ENCODE measurements at places on chromosomes 13 and 19.

- peak; percentile 85 for DNase-seq
Observed at GRCh38 chr13:94674609-94675348, 37.6 kb downstream of the SOX21 start.

GRCh38 chr13:50521006-50521830 lies 322.3 kb downstream of the DLEU7 start:
- no peak for DNase-seq

GRCh38 chr19:8609279-8610040 lies 1.1 kb downstream of the ADAMTS10 start:
- no peak for DNase-seq

DNA sequence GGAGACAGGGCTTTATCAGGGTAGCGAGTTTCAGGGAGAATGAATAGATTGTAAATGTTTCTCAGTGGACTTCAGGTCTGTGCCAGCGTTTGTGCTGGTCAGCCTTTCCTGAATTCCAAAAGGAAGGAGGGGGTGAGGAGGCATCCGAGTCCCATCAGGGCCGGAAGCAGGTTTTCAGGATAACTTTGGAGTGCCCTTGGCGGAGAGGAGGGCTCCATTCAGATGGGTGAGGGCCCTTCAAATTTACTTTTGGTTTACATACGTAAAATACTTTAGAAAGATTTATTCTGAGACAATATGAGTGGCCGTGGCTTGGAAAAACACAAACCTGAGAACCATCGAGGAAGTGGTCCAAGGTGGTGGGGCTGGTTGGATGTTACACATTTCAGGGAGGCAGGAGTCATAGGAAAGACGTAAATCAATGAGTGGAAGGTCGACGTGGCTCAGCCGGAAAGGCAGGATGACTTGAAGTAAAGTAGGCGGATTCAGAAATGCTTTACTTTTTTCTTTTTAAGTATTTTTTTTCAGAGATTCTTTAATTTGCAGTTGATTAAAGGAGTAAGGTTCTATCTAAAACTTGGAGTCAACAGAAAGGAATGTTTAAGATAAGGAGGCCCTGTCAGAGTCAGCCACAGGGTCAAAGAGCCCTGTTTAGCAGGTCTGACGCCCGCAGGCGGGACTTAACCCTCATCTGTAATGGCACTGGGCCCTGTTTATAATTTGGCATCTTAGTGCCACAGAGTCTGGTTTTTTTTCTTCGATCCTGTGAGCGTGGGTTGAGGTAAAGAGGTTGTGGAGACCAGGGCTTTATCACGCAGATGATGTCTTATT lies 32.8 kb downstream of the ATP11A start:
- DNase-seq: peak; percentile 50

- DNase-seq: no peak
Observed at GRCh38 chr13:60716313-60716712, 319.3 kb downstream of the TDRD3 start.

DNA sequence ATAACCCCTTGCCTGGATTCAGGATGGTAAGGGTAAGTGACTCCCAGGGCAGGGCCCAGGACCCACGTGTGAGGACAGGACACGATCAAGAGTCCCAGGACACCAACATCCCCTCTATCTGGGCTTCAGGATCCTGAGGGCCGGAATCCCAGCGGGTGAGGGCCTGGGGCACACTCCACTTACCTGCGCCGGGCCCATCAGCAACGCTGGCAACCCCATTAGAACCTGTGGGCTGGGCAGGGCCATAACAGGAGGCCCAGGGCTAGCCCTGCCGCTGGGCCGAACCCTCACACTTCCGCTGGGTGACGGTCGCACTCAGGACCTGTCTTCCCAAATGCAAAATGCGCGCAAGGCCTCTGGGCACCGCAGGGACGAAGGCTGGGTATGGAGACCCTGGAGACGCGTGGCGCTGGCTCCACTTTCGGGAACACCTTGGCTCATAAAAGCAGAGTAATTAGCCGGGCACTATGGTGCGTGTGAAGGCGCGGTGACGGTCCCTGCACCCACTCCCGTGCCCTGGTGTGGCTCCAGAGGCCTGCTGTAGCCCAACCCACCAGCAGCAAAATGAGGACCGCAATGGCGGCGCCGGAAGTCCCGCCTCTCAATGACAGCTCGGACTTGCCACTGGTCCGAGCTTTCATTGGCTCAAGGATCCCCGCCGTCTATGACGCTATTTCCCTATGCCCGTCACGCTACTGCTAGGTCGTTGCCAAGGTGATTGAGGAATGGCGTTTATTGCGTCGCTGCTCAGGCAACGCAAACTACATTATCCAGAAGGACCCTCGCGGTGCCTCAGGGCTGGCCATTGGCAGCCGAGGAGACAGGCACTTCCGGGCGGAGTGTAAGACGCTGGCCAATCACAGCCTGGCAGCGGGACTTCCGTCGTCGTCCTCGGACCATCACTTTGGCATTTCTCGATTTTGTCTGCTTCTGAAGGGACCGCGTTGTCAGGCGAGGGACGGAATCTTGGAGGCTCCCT lies at the start of gene ZNF132:
Gene ZNF132, minus strand, starts transcription at position 578 of the 979 bp plus-strand sequence. Its CDS starts 332 bp downstream, at position 246.
- peak; percentile 98 for DNase-seq

- DNase-seq: no peak
Observed at GRCh38 chr13:91151921-91152320, 195.6 kb upstream of the MIR17HG start.

- no peak for DNase-seq
Observed at GRCh38 chr19:38152461-38153379, 71.3 kb downstream of the DPF1 start.

- DNase-seq: no peak
Observed at GRCh38 chr19:35843676-35844481, 8.4 kb downstream of the NPHS1 start.

- no peak for DNase-seq
Observed at GRCh38 chr19:46629546-46630025, 4.7 kb upstream of the PTGIR start.

- no peak for DNase-seq
Observed at GRCh38 chr13:109656206-109656605, 130.2 kb downstream of the IRS2 start.

- DNase-seq: no peak
Observed at GRCh38 chr13:35995136-35995535, 136.0 kb downstream of the DCLK1 start.

DNA sequence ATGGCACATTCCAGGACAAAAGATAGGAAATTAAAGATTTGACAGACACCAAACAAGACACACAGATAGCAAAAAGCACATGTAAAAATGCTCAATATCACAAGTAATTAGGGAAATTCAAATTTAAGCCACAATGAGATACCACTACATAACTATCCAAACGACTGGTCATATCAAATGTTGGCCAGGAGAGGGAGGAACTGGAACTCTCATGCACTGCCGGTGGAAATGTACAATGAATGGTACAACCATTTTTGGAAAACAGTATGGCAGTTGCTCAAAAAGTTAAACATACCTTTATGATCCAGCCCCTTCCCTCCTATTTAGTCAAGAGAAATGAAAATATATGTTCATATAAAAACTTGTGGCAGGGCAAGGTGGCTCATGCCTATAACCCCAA lies 36.8 kb upstream of the CYP2S1 start:
- no peak for DNase-seq

GRCh38 chr13:35472323-35472881 lies 4.1 kb downstream of the MAB21L1 start:
- DNase-seq: no peak

GRCh38 chr19:53045536-53045935 lies 996 bp downstream of the ERVV-2 start:
- no peak for DNase-seq
